Spinal cord (tissue), 10 donors: ENCODE measurements at places on chromosomes 4 and X.

GRCh38 chrX:18917831-18918230 is 66.1 kb downstream of the PHKA2 start:
- no peak for DNase-seq

- DNase-seq, result peak; percentile 92
Observed at GRCh38 chr4:124017185-124017785, 620.7 kb downstream of the SPRY1 start.

GRCh38 chr4:88110826-88111225 is 47.6 kb downstream of the ABCG2 start:
- no peak for DNase-seq

DNA sequence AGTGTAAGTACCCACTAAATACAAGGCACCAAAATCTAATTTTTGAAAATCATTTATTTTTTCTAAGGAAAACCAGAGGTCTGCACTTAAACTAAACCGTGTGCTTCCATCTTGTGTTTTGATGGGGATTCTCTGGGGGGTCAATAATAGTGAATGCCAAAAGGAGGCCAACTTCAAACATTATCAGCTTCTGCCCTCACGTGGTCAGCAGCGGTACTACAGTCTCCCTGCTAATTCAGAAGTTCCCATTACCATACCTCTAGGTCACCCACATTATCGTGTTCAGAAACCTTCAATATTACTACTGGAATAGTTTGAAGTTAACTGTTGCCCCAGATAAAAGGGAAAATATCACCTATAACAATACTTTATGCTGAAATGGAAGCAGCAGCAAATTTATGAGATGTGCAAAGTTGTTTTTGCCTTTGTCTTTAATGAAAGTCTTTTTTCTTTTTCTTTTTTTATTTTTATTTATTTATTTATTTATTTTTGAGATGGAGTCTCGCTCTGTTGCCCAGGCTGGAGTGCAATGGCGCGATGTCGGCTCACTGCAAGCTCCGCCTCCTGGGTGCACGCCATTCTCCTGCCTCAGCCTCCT is 17.3 kb downstream of the CTPS2 start:
- DNase-seq, result no peak

DNA sequence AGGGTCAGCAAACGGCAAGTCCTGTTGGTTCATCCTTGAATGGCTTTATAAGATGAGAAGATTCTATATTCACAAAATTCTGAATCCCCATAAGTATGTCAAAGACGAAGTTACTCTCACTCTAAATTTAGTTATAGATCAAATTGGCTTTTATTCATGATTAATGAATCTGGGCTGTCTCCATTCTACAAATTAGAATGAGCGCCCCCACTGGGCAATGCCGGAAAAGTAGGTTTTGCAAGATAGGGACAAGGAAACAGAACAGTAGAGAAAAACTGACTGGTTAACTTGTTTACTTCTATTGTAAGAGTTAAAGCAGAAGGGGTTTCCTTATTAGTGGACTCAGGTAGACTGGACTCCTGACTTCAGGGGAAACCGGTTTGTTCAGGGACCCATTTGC is 100.3 kb downstream of the F11 start:
- no peak for DNase-seq

- no peak for DNase-seq
Observed at GRCh38 chr4:114527637-114528036, 71.0 kb upstream of the UGT8 start.

GRCh38 chrX:132710656-132711155 is 221.9 kb upstream of the MBNL3 start:
- DNase-seq, result no peak

GRCh38 chr4:94766856-94767255 is 9.1 kb downstream of the BMPR1B start:
- DNase-seq, result no peak

- DNase-seq, result no peak
Observed at GRCh38 chrX:123871309-123871708, 11.5 kb downstream of the XIAP start.

- DNase-seq, result no peak
Observed at GRCh38 chr4:97500423-97500822, 642.9 kb downstream of the STPG2 start.

- no peak for DNase-seq
Observed at GRCh38 chr4:102807345-102807744, 20.0 kb downstream of the UBE2D3 start.
